ENCODE measurements at places on chromosomes 4 and X.
A peak's percentile ranks its signal among the peaks of the same experiment; 100 is the strongest.

- no peak for DNase-seq
These were observed 152.6 kb downstream of the MID1 start for GRCh38 chrX:10467793-10468192.

GRCh38 chrX:18927558-18927957 is 56.4 kb downstream of the PHKA2 start:
- no peak for DNase-seq

DNA sequence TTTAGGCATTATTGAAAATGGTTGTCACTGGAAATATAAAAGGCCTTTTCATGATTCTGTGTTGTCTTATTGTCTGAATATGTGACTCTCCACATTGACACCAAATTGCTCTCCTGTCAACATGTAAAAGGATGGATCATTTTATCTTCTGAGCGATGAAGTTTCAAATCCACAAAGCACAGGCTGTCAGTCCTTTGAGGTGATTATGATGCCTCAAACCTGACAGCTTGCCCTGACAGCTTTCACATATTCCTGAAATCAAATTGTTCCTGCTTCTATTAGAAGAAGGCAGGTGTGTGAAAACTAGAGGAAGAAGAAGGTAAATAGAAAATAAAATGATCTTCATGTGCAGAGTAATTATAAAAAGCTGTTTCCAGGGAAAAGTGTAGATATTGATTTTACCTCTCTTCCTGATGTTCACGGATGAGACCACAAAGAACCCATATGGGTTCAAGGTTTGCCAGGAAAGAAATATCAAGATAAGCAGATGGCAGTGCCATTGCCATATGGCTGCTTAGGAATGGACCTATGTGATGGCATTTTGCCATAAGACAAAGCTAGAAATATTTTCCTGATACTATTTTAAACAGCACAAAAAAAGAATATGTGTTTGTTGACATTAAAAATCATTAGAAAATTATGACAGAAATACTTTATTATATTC is 1006.3 kb upstream of the AGA start:
- DNase-seq = no peak

- no peak for DNase-seq
These were observed 64.8 kb downstream of the PLS3 start for GRCh38 chrX:115625572-115626301.

GRCh38 chrX:116417968-116418367 is 18.4 kb upstream of the SLC6A14 start:
- DNase-seq = no peak

DNA sequence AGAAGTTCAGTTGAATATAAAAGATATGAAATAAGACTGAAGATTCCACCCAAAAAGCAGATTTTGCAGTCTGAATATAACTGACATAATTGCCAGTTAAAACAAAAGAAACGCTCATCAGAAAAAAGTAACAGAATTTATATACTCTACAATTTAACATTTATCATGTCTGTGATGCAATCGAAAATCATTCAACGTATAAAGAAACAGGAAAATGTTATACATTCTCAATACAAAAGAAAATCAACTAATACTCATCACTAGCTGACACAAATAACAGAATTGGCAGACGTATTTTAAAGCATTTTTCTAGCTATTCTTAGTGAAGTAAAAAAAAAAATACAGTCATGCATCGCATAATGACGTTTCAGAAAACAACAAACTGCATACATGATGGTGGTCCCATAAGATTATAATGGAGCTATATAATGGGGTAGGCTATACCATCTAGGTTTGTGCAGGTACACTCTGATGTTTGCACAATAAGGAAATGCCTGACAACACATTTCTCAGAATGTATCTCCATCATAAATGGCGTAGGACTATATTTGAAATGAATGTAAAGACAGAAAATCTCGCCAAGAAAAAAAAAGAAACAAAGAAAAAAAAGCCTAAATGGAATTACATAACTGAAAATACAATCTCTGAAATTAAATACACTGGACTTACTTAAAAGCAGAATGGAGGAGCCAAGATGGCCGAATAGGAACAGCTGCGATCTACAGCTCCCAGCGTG is 34.3 kb downstream of the OR13H1 start:
- no peak for DNase-seq

- peak; percentile 20 for DNase-seq
These were observed 104.9 kb upstream of the PSAPL1 start for GRCh38 chr4:7539659-7540058.

DNA sequence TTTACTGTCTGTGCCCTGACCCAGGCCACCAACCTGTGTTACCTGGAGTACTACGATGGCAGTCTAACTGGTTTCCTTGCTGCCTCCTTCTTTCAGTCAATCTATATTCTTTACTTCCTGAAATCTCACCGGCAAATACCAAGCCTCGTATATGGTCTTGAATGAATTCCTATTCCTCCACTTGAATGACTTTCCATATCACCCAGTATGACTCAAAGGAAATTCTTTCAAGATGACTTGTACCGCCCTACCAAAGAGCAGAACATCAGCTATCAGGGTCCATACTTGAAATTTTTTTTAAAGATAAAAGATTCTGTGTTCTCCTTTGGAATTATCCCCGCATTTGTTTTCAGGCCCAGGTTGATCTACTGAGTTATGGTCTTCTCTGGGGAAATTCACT is 378.0 kb downstream of the AFF2 start:
- no peak for DNase-seq

DNA sequence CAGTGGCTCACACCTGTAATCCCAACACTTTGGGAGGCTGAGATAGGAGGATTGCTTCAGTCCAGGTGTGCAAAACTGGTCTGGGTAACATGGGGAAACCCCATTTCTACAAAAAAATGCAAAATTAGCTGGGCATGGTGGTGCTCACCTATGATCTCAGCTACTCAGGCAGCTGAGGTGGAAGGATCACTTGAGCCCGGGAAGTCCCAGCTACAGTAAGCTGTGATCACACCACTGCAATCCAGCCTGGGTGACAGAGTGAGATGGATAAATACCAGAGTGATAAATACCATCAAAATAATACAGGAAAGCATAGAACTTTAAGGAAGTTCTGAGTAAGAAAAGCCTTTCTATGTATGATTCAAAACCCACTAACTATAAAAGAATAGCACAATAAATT is 52.8 kb downstream of the LRBA start:
- DNase-seq = no peak

GRCh38 chr4:174534461-174534860 is 12.2 kb upstream of the HPGD start:
- no peak for DNase-seq

DNA sequence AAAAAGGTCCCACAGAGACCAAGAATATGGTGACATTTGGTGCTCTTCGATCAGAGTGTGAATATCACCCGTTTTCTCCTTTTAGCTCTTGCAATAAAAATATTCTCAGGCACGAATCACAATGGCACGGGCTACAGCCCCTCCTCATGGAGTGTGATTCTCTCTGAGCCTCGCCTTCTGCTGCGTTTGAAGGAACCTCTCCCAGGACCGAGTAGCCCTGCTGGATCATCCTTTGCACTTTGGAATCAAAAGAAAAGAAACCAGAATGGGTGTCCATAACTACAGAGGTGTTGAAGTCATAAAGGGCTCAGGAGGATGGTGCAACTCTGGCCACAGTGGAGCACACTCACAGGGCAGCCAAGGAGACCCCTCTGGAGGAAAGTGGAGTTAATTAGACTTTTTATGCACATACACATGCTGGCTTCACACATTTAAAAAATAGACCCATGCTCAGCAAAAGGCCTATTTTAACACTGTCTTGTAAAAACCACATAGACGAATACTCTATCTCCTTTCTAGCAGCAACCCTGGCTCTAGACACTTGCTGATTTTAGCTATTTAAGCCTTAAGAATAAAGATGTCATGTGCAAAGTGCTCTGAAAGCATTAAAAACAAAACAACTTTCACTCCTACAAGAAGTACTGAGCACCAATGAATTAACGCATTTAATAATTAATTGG is 19.1 kb downstream of the MAML3 start:
- DNase-seq = no peak

DNA sequence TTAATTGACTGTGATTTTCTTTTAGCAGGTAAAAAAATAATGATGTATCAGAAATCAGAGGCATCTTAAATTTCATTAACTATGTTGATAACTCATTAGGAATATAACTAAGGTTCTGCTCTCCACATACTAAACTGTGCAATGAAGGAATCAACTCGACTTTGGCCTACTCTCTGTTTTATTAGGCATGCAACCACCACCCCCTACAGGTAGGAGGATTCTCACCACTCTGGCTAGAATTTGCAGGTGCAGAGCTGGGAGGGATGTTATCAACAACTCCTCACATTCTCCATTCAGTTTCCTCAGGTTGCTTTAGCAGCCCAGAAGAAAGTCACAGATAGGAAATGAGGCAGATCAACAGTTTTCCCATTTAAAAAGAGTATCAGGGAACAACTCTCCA is 160.1 kb downstream of the COX18 start:
- DNase-seq = no peak

GRCh38 chr4:576991-577498 is 950 bp upstream of the TMEM271 start:
- no peak for DNase-seq

All from activated CD4-positive, alpha-beta T cell treated with anti-CD3 and anti-CD28 coated beads, Interleukin-2, amount 50 U/mL, for 48 hours (primary cell).